DMS153 (cell line): ENCODE measurements at places on chromosomes 2 and 18.

DNA sequence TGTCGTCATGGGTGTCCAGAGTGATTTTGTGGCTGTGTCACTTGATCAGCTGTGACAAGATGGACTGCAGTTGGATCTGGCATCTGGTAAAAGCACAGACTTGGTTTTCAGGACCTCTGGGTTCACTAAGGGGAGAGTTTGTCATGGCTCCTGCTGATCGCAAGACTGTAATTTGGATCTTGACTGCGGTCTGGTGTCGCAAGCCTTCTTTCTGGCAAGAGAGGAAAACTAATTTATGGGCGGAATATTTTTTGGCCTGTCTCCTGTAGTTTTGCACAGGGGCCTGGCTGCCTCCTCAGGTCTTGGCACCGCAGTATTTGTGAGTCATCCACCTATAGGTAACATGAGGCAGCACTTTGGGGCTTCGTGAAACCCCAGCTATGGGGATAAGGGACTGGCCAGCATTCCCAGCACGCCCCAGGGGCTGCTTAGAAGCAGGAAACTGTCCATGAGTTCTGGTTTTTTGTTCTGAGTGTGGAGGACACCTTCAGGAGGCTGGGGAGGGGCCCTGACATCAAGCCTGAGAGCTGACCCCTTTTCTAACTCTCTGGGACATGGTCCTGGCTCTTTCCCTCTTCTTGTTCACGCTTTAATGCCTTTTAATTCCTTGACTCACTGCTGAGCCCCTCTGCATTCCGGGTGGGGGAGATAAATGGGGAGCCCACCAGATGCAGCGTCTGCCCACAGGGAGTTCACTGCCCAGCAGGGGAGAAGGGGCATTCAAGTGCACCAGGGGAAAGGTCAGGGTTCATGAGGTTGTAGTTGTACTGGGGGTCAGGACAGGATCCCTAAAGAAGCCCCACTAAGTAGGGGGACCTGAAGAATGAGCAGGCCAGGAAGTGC, 12.2 kb downstream of the SH3BP4 start:
- DNase-seq: no peak

DNA sequence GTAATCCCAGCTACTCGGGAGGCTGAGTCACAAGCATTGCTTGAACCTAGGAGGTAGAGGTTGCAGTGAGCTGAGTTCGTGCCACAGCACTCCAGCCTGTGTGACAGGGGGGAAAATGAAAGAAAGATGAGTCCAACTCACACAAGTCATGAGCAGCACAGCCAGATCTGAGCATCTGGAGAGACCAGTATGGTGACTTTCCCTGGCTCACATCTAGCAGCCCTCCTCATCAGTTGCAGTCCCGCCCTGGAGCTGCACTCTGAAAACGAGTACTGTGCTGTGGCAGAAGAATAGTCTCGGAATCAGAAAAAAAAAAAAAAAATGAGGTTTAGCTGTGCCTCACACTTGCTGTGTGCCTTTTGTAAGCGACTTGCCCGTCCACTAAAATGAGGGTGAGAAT, 74.4 kb upstream of the TRIB2 start:
- DNase-seq: no peak

DNA sequence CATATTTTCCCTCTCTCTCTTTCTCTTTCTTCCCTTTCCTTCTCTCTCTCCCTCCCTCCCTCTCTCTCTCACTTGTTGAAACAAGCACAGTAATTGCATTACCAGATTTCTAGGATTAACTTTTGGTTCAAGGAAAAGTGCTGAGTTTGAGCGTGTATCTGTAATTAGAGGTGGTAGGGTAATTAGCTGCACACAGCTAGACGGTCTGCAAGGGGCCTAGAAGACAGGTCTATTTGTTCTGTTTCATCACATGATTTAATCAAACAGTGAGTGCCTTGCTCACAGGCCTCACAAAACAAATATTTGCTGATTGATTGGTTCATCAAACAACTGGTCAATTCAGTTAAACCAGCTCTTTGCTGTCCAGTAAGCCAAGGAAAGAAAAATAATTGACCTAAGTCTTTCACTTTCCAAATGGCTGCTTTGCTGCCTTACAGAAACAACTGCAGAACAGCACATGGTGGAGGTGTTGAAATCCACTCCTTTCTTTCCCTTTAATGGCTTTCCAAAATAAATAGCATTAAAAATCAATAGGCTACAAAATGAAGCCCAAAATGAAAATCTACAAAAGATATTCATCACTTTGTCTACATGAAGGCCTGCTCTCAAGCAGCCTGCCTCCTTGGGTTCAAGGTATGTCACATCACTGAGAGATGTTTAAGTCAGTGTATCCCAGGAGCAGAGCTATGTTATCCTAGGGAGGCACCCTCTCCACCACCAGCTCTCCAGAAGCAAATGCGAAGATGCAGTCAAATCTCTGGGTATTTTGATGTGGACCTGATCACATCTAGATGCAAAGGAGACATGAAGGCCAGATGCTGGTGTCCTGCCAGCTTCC, 264.4 kb upstream of the SIX2 start:
- peak; percentile 43 for DNase-seq

DNA sequence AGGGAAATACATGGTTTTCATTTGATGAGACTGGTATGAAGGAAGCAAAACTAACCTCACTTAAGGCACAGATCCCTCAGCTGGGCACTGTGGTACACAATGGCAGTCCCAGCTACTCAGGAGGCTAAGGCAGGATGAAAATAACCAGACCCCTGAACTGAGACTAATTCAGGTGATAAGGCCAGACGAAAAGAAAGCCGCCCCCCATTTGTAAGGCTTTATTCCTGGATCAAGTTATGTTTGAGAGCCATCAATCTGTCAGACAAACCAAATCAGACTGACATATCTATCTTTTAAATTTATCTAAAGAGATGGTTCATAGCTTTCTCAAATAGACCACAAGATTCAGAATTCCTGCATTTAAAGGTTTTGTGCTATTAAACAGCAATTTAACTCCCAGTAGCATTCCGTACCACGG, 4.1 kb downstream of the SRSF7 start:
- DNase-seq: no peak

- no peak for DNase-seq
Measured at GRCh38 chr18:10057894-10058791, 144.3 kb downstream of the VAPA start.

DNA sequence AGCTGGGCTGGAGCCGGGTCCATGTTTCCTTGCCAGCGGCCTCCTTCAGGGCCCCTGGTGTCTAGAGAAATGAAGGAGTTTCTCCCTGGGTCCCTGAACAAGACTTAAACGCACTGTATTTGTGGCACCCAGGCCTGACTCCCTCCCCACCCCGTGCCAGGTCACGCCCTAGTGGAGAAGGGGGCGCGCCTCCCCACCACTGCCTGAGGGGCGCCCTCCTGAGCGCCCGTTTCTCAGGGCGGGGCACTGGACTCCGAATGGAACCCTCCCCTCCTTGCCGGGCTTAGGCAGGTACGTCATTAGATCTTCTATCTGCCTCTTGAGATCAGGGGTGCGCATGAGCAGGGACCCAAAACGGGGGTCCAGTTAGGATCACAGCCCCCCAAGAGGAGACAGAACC, 16.3 kb downstream of the ODC1 start:
- DNase-seq: no peak

GRCh38 chr2:205948883-205949282, 137.1 kb downstream of the INO80D start:
- no peak for DNase-seq

GRCh38 chr2:143564419-143564818, 435.2 kb downstream of the ARHGAP15 start:
- DNase-seq: no peak

GRCh38 chr2:212936572-212936971, 214.8 kb downstream of the IKZF2 start:
- DNase-seq: no peak

DNA sequence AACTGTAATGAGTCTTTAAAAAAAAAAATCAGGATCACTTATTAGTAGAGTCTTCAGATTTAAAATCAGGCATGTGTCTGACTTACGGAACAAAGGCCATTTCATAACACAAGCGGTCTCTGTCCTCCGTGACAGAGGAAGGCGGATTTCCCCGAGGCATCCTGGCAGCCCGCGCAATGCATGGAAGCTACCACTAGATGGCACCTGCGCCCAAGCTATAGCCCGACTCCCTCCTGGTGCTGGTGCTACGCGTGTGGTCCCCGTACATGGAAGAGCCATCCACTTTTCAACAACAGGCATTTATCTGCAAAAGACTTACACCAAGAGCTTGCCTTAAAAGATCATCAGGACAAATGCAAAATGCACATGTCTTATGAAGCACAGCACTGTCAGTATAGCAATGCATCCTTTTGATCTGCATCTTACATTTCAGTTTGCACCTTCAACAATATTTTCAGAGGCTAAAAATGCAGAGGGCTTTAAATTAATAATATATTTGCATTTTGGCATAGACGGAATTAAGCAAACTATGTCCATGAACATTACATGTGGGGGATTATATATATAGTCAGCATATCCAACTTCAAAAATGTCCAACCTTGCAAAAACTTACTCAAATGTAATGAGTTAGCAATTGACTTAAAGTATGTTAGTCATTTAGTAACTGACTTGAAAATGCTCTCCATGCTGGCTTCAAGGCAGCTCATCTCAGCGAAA, 96.0 kb downstream of the ZNF516 start:
- DNase-seq: peak; percentile 57

DNA sequence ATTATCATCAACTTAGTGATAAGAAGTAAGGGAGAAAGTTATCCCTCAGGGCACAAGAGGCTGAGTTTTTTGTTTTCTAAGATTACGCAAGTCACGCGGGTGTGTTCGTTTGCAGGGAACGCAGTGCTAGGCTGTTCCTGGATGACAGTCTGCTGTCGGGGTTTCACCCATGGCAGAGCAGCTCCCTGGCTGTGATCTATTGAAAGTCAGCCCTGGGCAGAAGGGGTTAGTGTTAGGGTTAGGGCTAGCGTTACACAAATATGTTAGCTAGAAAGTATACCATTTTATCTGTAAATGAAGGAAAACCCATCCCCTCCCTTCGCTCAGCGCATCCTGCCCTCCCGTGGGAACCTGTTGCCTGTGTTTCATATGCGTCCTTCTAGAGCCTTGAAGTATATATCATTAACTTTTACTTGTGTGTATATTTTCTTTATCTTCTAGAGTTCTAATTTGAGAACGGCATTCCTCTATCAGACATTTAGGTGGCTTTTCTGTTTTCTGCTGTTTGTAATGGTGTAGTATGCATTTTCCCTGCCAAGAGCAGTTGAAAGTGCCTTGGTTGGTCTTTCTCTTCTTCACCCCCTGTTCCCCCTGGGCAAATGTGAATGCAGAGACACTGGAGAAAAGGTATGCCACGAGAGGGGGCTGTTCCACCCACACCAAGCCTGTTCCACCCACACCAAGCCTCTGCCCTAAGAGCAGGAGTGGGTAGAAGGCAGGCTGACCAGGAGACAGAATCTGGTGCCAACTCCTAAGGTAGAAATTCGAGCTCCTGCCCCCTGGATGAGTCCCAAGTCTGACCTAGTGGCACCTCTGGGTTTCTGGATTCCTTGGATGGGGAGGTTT, 47.0 kb downstream of the ARMC9 start:
- DNase-seq: no peak

- DNase-seq: no peak
Measured at GRCh38 chr2:241736111-241736510, 1.7 kb downstream of the D2HGDH start.

DNA sequence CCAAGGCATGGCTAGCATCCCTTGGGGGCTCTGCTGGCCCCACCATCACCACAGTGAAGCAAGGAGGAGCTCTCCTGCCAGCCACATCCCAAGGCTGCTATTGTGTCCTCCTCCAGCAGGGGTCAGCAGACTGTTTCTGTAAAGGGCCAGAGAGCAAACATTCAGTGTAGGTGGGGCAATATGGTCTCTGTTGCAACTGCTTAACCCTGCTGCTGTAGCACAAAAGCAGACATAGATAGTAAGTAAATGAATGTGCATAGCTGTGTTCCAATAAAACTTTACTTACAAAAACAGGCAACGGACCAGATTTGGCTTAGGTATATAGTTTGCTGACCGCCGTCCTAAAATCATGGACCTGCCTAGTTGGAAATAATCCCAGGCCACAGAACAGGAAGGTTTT, 36.4 kb upstream of the ZBTB7C start:
- peak; percentile 39 for DNase-seq
